ENCODE measurements at places on chromosomes 5 and 9. TPM values are rescaled to one million over a fixed set of nuclear protein-coding genes. Genes with fewer than 3 reads are reported as not detected.

DNA sequence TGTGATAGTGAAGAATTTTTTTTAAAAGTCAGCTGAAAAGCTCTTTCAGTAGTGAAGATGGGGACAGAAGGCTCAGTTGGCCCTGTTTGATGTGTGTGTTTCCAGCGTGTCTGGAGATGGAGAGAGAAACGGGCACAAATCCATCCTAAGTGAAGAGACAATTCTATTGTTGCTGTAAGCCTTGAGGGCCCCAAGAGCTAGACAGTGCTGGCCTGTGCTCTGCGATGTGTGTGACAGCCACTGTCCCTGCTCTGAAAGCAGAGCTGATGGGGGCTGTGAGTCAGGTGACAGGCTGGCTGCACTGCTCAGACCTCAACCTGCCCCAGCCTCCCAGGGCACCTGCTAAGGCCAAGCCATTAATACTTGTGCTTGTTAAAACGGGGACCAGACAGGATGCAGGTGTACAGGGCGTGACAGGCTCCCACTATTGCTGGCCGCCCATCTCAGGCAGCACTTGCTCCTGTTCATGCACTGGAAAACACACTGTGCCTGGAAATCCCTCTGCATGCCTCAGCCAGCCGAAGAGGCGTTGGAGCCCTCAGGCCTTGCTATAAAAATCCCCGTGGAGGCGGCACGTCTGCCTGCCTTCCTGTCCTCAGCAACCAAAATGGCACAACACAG, 44.6 kb upstream of the SEMA4D start:
- DNase-seq, result no peak

TAS2R1 gene
- not detected for total RNA-seq

- peak; percentile 45 for DNase-seq
These were observed at the start of gene PCDHGA11 for GRCh38 chr5:141420855-141421488. PCDHGA11 (plus strand) TSS chr5:141421051; CDS start chr5:141421228, 177 bp downstream.

PCDHAC2 gene
- 1.3 TPM for total RNA-seq

- peak; percentile 82 for DNase-seq
These were observed 9.0 kb downstream of the PRRC2B start for GRCh38 chr9:131402738-131403492.

DNA sequence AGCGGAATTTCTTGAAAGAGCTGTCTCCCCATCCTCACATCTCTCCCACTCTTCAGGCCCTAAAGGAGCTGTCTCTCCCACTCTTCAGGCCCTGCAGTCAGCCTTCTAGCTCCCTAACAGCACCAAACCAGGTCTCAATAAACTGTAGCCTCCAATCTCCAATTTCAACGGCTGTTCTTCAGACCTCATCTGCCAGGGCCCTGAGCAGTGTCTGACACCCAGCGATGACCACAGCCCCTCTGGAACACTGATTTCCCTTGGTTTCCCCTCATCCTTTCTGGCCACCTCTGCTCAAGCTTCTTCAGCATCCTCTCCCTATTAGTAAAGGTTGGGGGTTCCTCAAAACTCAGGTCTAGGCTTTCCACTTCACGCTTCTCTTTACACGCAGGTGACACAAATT, 1.6 kb upstream of the P4HA2 start:
- DNase-seq, result no peak

SLC25A46 gene
- total RNA-seq, result 52.5 TPM

ADAMTS16 gene
- 0.10 TPM for total RNA-seq

DNA sequence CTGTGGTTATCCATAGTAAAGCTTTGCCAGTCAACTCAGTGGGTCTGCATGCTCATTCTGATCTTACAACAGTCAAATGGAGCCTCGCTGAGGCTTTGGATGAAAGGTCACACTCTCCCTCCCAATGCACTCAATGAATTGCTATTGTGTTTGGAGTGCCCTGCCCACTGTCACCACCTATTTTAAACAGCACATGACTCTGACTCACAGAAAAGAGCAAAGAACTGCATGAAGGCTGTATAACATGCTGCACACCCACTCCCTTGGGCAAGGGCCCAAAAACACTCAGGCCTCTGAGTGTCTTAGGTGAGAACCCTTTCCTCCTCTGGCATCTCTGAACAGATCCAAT, 118.7 kb upstream of the CCDC112 start:
- peak; percentile 97 for DNase-seq

GRCh38 chr9:130987054-130987453, 21.9 kb upstream of the LAMC3 start:
- no peak for DNase-seq

DBH gene
- not detected for total RNA-seq

DNA sequence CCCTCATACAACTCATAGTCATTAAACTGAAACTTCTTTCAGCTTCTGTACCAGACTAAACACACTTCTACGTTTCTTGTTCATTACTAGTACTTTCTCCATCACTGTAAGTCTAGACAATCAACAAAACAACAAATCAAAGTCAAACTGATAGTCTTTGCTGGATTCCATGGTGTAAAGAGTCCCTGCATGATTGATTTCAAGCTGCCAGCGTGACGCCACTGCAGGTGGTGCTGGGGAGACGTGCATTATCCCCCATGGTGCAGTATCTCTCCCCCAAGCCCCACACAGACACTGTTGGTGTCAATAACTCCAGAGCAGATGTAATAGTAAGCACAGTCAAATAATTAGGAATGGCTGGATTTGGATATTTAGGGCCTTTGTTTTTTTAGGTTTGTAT, 10.7 kb upstream of the SLC2A8 start:
- DNase-seq, result no peak

DNA sequence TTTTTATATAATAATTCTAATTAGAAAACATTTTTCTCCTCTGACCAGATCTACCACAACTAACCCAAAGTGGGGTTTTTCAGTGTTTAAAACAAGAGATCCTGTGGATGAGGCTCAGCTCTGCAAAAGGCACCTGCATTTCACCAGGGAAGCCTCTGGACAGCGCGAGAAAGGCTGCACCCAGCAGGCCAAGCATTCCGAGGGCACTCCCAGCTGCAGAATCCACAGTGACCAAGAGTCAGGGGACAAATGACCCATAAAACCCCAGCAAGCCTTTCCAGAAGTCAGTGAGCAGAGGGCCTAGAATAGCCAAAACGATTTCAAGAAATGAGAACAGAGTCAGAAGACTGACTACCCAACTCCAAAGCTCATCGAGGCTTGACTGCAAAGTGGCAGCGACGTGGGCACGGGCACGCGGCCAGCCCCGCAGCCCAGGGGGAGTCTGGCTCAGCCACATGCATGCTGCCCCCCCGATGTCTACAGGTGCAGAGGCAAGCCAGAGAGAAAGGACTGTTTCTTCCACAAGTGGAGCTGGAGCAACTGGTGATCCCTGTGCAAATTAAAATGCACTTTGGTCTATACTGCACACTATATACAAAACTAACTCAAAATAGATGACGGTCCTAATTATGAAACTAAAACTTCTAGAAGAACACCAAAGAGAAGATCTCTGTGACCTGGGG, 26.2 kb downstream of the TPPP start:
- no peak for DNase-seq

AMBP gene
- total RNA-seq, result 0.63 TPM

GRCh38 chr5:34699155-34700077, 43.3 kb downstream of the RAI14 start:
- peak; percentile 86 for DNase-seq

MAP1B gene
- 6.5 TPM for total RNA-seq

SAPCD2 gene
- 2.7 TPM for total RNA-seq

DNA sequence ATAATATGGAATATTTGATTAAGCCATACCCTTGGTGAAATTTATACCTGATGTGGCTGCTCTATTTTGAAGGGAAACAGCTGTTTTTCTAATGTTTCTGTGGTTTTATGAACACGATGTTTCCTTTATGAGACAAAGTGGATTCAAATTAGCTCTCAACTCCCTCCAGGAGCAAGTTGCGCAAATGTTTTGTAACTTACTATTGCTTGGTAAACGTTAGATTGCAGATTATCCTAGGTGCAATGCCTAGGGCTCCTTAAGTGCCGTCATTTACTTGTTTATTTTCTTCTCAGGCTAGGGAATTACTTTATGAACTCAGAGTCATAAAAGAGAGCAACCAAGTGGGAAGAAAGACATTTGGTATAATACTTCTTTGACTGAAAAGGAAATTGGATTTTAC, 763.1 kb downstream of the TAF11L14 start:
- no peak for DNase-seq

- DNase-seq, result peak; percentile 84
These were observed 3.7 kb upstream of the STXBP1 start for GRCh38 chr9:127608104-127608966.

GRCh38 chr9:78547831-78548230, 250.9 kb downstream of the PSAT1 start:
- no peak for DNase-seq

GRCh38 chr5:139966856-139967255, 76.2 kb downstream of the NRG2 start:
- no peak for DNase-seq

DNA sequence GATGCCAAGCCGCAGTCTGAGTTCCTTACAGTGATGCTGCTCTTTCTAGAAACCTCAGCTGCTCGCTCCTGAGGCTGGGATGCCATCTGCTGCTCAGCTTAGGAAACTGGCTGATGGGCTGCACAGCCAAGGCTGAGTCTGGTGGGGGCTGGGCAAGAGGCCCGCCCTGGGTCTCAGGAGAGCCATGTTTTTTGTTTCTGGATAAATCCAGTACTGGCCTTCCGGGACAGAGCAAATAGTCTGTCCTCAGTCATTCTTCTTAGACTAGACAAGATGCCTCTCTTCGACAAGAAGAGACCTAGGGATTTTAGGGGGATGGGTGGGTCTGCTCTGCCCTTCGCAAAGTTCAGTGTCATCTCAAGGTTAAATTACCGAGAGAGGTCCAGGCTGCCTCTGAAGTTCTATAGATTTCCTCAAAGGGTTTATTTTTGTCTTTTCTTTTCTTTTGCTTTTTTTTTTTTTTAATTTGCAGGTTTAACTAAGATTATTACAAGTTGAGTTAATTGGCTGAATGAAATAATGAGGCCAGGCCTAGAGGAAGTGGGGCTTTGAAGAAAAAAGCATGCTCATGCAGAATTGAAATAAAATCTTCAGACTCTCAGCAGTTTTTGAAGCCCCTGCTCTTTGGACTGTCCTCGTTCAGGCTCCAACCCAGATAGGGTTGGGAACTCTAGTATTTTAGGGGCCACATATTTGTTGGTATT, 30.6 kb upstream of the MATR3 start:
- DNase-seq, result peak; percentile 85

UGCG gene
- total RNA-seq, result 39.8 TPM

GRCh38 chr5:16619136-16619535, 2.3 kb upstream of the RETREG1 start:
- no peak for DNase-seq

PCDHB10 gene
- 0.60 TPM for total RNA-seq

- no peak for DNase-seq
These were observed 72.0 kb downstream of the FCHO2 start for GRCh38 chr5:73027816-73028215.

DNA sequence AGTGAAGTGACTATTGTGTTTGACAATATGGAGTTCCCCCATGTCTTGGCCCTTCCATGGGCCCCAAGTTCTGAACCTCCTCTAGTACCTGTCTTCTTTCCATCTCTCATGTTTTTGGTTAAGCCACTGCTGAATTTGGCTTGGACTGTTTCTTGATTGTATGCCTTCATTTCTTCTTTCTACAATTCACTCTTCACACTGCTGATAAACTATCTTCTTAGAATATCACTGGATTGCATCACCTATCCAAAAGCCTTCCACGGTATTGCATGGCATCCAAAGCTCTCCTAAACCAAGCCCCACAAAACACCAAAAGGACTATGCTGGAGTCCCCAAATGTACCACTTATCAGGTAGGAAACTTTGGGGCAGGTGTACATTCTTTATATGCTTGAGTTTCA, 4.3 kb upstream of the POC5 start:
- DNase-seq, result no peak

DNA sequence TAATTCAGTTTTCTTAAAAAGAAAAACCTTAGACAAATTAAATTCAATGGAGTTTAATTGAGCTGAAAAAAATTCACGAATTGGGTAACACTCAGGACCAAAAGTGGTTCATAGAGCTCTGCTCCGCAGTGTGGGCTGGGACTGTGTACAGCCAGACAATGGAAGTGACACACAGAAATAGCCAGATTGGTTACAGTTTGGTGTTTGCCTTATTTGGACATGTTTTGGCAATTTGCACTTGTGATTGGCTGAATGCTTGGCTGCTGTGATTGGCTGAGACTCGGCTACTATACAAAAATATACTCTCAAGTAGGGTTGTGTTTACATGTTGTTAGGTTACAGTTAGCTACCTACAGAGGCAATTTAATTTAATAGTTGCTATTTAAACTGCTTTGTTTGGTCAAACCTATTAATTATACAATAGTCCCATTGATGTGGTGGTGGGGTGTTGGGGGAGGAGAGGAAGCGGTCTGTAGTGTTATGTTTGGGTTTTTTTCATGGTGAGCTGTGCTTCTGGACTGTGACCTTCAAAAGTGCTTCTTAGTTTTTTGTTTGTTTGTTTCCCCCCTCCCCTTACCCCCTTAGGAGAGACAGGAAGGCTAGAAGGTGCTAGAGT, 95.2 kb downstream of the CNTLN start:
- no peak for DNase-seq

DNA sequence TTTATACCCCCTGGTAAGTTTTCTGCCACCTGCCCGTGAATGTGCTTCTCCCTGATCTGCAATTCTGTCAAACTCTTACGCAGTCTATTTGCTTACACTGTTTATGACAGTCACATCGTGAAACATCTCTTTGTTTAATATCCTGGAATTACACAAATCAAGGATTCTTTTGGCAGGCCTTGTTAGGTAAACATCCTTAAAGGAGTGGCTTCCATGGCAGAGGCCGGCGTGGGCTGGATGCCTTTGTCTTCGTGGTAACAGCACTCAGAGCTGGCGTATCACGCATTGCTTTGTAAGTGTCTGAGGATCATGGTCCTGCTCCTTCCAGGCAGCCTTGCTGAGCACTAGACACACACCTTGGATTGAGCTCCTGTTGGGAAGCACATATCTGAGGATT, 145.7 kb downstream of the IRX1 start:
- DNase-seq, result no peak

COL15A1 gene
- 4.2 TPM for total RNA-seq

DNA sequence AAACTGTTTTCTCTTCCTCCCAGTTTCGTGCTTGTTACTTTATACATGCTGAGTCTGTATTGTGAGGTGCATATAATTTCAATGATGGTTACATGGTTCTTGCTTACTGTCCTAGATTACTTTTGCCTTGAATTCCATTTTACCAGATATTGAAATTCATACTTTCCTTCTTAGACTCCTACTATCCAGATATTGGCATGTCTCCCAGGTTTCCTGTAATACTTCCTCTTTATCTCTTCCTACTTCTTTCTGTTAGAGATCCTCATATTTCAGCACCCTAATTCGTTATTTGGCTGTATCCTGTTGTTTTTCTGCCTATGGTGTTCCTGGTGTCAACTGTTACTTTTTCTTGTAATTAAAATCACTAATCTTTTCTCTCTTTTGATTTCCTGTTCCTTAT, 522.1 kb downstream of the CCDC171 start:
- no peak for DNase-seq

DNA sequence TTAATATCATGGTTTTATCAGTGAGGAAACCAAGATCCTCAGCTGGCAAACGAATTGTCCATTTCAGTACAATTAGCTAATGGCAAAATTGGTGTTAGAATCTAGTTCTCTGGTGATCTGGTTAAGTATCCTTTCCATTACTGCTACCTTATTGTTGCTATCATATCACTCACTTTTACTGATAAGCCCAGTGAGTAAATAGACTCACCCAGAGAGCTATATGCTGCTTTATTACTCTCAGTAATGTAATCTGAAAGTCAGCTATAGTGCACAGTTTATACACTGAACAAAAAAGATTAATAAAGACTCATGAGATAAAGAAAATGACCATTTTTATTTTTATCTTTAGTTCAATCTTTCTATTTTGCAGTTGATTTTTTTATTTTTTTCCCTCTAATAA, 95.0 kb downstream of the DMAC1 start:
- DNase-seq, result no peak

GRCh38 chr5:150020249-150020648, 19.7 kb downstream of the HMGXB3 start:
- DNase-seq, result no peak
